ENCODE measurements at places on chromosomes 7 and 10.

- no peak for DNase-seq
These were observed 22.6 kb upstream of the PSAP start for GRCh38 chr10:71873582-71874211.

DNA sequence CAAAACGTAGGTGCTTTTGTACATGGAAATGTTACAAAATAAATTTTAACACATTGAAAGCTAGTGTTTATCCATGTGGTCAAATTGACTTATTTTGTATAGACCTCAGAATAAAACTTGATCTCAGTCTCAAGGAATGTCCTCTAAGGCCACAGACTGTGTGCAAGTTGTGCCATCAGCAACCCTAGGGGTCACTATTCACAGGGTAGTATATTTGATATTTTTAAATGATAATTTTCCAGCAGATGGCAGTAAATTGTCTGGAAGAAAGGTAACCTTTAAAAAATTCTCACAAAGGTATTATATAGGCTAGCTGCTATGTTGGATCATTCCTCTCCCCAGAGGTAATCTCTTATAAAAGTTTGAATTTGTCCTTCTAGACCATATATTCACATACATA, 12.9 kb upstream of the SNX10 start:
- DNase-seq: no peak

- no peak for DNase-seq
These were observed 16.8 kb upstream of the ZNF467 start for GRCh38 chr7:149790146-149790548.

GRCh38 chr7:55432939-55433784, 68.0 kb downstream of the LANCL2 start:
- no peak for DNase-seq

- DNase-seq: no peak
These were observed 77.4 kb downstream of the DLG5 start for GRCh38 chr10:77849039-77849664.

DNA sequence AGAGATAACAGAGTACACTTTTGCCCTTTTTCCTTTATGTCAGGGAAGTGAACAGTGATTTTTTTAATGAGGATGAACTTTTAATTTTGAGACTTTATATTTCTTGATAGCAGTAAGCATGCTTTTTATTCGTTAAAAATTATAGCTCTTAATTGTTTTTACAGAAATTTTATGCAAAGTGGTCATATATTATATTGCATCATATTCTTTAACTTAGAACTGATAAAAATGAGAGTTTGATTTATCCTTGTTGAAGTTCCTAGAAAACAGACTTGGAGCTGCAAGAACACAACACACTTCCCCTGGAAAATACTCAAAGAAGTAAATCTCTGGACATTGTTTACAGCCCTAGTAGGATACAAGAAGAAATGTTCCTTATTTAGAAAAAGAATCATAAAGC, 21.2 kb upstream of the MINDY3 start:
- DNase-seq: no peak

GRCh38 chr10:110074758-110075671, 67.2 kb downstream of the ADD3 start:
- no peak for DNase-seq

DNA sequence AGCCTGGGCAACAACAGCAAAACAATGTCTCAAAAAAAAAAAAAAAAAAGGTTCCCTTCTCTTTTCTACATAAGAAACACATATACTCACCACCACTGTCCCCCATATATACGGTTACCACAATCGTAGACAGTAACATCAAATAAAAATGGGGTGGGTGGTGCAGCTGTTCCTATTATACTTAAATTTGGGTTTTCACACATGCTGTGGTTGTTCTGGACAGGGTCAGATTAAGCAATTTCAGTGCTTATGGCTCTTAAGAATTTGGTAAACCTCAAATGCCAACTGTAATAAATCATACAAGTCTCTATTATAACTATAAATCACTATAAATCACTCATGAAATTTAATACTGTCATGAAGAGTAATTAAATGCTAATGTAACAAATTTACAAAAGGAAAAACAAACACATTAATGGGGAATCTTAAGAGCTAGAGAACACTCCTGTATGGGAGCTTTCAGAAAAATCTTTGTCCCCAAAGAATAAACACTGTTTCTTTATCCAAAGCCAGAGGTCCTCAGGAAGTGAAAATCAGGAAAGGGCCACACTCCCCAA, 143.6 kb downstream of the GLI3 start:
- no peak for DNase-seq

DNA sequence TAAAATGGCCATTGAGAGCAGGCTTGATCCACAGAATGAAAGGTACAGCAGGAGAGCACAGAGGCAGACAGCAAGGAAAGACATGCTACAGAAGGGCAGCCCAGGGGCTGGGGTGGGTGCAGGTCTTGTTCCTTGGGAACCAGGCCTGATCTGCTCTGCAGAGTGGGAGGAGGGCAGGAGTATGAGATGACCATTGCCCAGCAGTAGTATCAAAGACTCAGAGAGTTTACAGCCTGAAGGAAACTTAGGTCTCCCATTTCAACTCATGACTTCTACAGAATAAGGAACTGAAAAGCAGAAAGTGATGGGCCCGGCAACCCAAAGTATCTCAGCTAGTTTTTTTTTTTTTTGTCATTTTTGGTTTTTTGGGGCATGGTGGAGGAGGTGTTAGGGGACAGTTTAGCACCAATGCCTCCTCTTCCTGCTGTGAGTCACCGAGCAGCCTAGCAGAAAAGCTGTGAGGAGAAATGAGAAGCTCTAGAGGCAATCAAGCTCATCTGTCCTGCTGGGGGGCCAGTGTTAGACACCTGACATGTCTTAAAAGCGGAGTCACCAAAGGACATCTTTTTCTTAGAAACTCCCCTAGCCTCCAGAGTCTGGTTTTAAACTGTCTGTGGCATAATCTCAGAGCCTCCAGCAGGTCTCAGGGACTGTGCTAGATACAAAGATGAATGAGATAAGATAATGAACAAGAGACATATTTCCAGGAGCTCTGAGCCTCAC, 34.3 kb upstream of the HERPUD2 start:
- no peak for DNase-seq

- DNase-seq: no peak
These were observed 441.7 kb downstream of the TYW1 start for GRCh38 chr7:67438198-67438882.

- no peak for DNase-seq
These were observed 97.0 kb downstream of the TPK1 start for GRCh38 chr7:144738708-144739314.

DNA sequence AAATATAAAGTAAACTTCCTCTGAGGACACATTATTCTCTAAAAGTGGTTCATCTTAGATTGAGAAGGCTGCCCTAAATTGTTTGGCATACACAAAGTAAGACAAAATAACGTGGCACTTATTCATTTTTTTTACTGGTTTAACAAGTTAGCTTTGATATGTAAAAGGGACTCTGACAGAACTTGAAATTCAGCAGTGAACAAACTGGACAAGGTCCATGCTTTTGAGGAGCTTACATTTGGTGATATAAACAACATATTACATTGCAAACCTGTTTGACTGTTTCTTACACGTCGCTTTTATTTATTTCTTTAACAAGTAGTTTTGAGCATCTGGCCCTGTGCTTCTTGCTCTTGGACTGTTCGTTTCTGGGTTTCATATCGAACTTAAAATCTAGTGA, 253.1 kb upstream of the POM121L12 start:
- no peak for DNase-seq

DNA sequence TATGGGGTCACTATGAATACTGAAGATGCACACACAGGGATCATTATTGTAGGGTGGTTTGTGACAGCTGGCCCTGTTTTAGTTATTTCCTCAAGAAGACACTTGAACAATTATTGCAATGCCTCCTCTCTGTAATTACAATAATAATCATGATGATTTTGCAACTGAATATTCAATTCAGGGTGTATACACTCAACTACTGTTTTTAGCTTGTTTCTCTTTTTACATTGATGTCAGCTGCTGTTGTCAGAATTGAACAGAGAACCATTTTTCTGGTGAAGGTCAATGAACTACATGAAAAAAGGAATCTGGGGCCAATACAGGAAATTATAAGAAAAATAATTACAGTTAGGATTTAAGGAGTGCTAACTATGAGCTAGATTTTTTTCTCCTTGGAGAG, 28.6 kb upstream of the MKLN1 start:
- no peak for DNase-seq

GRCh38 chr10:59395984-59396383, 33.6 kb upstream of the FAM13C start:
- no peak for DNase-seq

DNA sequence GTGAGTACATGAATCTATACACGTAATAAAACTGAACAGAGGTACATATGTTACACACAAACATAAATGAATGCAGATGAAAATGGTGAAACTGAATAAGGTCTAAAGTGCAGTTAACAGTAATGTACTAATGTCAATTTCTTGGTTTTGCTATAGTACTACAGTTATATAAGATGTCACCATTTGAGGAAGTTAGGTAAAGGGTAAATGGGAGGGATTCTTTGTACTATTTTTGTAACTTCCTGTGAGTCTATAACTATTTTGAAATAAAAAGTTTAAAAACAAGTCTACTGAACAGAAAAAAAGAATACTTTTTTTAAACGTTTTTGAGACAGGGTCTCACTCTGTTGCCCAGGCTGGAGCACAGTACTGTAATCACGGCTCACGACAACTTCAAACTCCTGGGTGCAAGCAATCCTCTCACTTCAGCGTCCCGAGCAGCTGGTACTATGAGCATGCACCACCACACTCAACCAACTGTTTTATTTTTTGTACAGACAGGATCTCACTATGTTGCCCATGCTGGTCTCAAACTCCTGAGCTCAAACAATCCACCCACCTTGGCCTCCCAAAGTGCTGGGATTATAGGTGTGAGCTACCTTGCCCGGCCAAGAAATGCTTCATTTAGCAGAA, 71.5 kb downstream of the WAPL start:
- no peak for DNase-seq

DNA sequence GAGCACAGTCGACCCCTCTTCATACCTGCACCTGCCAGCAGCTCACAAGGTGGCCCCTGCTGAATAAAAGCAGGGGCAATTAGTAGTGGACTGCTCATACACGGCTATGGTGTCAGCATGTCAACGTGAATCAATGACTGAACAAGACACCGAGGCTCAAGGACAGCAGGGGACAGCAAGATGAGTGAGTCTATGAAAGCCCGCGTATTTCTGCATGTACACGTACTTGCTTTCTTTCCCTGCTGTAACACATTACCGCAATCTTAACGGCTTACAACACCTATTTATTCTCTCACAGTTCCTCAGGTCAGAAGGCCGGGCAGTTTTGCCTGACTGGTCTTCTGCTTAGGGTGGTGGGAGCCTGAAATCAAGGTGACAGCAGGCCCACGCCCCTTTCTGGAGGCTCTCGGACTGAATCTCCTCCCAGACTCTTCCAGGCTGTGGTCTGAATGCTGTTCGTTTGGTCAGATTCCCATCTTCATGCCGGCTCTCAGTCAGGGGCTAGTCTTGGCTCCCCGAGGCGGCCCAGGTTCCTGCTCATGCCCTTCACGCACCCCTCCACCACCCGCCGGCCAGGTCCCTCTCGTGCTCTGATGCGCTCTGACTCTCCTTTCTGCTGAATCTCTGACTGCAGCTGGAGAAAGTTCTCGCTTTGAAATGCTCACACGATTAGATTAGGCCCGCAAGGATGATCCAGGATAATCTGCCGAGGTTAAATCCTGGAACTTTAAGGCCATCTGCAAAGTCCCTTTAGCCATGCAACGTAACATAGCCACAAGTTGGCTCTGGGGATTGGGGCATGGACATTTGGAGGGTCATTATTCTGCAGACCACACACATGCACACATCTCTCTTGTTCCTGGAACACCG, 7.8 kb upstream of the PPP2R2D start:
- DNase-seq: no peak

- DNase-seq: no peak
These were observed 130.4 kb downstream of the CUL2 start for GRCh38 chr10:34959786-34960185.

- no peak for DNase-seq
These were observed 77.9 kb upstream of the PFKP start for GRCh38 chr10:2989292-2989947.

GRCh38 chr7:20280475-20281351, 50.0 kb upstream of the ITGB8 start:
- DNase-seq: no peak

DNA sequence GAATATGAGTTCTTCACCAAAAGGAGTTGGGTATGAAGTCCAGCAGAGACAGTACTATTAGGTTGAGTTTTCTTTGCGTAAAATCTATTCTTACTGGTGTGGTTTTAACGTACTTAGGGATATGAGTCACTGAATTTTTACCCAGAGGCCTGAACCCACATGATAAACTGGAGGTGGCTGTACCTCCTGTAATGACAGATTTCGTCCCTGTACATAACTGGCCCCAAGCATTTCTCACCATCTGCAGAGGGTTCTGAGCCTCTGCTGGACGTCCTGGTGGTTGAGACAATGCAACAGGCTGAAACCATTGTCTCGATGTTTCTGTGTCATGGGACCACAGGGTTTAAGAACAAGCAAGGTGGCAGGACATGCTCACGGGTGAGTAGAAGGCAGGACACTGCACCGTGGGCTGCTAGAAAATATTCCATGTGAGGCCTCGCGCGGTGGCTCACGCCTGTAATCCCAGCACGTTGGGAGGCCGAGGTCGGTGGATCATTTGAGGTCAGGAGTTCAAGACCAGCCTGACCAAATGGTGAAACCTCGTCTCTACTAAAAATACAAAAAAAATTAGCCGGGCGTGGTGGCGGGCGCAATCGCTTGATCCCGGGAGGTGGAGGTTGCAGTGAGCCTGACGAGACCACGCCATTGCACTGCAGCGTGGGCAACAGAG, 233.9 kb downstream of the DNAJB6 start:
- DNase-seq: no peak

DNA sequence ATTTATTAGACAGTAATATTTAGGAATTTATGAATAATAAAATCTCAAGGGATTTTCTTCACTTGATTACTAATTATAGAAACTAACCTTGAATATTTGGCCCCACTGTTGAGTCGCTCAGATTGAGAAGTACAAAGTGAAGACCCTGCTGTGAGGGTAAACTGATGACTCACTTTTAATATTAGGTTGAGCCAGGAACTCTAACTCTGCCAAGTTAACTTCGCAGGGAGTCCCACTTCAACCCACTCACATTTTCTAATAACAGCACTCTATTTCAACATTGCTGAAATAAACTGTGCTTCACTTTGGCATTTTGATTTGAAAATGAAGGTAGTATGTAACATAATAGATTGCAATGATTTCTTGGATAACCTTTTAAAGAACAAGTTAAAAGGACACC, 200.7 kb downstream of the POLR1F start:
- no peak for DNase-seq

- no peak for DNase-seq
These were observed 311.8 kb upstream of the PRKCQ start for GRCh38 chr10:6891924-6892323.

DNA sequence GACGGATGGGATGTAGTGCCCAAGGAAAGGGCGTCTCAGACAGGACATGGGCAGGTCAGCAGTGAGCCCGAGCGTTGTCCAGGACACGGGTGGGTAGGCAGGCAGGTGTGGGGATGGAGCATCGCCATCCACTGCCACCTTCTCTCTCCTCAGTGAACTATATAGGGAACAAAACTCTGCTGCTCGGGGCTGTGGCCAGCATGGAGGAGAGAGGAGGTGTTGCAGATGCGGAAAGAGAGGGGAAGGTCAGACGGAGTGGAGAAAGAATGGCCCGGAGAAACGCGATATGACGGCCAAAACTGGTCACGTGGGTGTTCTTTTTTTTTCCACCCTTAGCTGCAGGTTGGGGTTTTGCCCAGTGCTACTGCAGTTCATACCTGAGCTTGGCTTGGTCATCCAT, 71.2 kb downstream of the GRID1 start:
- no peak for DNase-seq

- DNase-seq: no peak
These were observed 55.1 kb downstream of the CYCS start for GRCh38 chr7:25069900-25070443.

Data from coronary artery (tissue), 2 donors.